ENCODE measurements at places on chromosomes 1 and 21.

DNA sequence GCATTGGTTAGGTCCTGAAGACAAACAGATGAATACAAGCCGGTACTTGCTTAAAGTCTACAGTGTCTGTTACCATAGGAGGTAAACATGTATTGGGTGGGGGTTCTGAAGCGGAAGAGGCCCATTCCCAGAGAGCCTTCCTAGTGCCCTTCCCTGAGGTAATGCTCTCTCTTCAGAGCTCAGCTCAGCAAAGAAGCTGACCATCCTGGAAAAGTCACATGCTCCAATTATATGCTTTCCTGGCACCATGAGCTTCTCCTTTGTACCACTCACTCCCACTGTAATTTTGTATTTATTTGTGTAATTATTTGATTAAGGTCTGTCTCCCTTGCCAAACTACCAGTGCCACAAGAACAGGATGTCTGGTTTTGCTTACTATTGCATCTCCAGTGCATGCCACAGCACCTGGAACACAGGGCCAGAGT lies 42.0 kb downstream of the RAB3B start:
- DNase-seq, result no peak

DNA sequence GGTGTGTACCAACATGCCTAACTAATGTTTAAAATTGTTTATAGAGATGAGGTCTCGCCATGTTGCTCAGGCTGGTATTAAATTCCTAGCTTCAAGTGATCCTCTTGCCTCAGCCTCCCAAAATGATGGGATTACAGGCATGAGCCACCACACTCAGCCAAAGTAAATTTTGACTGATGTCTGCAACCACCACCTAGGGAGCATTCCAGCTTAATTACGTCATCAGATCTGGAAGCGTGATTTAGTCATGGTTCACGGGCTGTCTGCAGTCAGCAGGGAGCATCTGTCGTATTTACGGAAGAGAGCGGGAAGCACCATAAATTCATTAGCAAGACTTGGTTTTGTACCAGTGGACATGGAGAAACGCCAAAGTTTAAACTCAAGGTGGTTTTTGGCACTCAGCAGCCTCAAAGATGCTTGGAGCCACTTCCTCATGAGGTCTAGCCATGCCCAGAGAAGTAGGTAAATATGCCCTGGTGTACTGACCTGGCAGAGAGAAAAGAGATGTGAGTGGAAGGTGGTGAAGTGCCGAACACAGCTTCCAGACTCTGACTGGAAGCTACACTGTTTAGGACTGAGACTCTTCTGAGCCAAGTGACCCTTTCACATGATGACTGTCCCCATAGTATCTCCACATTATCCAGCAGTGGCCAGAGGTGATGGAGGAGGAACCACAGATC lies 60.8 kb upstream of the SLC35F3 start:
- no peak for DNase-seq

DNA sequence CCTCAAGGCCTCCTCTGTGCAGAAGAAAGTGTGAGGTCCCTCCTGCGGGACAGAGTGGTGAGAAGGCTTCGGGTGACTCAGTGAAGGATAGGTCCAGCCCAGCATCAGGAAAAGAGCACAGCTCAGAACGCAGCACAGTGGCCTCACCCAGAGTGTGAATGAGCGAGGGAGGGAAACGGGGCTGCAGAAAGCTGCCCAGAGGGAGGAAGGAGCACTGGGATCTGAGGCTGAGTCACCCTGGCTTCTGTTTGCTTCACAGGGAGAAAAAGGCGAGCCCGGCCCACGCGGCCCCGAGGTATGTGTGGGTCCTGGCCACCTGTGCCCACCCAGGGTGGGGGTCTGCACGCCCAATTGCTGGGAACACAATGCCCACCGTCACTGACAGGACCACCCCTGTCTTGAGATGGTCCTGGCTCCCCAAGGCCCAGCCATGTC lies 24.3 kb downstream of the COL6A2 start:
- no peak for DNase-seq

DNA sequence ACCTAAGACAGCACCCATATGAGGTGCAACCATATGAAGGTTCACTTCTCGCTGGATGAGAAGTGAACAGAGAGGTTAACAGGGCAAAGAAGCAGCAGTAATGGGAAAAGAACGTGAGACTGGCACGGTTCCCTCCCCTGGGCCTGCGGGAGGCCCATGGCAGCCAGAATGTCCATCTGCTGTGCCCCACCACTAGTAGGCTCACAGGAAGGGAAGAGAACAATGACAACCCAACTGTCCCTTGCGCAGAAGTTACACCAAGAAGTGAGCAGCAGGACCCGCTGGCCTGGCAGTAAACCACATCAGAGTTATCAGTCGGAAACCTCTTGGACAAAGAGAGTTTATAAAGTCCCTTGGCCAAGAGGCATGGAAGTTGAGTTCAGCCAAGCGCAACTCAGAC lies 11.3 kb downstream of the HIVEP3 start:
- DNase-seq, result no peak

GRCh38 chr1:30345491-30346130 lies 377.8 kb downstream of the MATN1 start:
- no peak for DNase-seq

- DNase-seq, result no peak
Observed at GRCh38 chr1:72229893-72230292, 52.4 kb downstream of the NEGR1 start.

GRCh38 chr1:78950826-78951225 lies 55.7 kb downstream of the ADGRL4 start:
- no peak for DNase-seq
